ENCODE measurements at places on chromosomes 2 and 18.

DNA sequence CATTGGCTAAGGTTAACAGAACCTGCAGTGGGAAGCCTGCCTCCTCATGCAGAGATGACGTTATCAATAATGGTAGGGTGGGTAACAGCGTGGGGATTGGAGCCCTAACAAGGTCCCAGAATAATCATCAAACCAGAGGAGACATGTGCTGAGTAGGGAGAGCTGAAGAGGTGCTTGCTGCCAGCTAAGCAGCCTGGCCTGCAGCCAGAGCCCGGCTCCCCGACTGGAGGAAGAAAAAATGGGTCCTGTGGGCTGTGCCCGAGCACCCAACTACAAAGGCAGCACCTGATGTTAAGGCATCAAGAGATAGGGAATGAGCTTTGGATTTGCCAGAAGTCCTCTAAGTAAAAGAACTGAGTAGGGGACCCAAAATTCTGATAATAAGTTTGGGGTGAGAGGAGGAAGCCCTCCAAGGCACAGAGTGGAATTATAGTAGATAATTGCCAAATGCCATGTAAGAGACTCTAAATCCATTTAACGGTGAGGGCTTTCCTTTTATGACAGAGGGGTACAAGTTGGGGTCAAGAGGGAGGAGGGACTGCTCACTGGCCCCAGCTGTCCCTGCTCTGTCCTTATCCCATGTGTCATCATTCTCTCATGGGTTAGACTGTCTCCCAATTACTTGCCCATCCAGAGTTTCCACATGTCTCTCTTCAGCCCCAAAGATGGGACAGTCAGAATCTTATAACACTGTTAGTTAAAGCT is 156.1 kb downstream of the ANTXR1 start:
- no peak for DNase-seq

DNA sequence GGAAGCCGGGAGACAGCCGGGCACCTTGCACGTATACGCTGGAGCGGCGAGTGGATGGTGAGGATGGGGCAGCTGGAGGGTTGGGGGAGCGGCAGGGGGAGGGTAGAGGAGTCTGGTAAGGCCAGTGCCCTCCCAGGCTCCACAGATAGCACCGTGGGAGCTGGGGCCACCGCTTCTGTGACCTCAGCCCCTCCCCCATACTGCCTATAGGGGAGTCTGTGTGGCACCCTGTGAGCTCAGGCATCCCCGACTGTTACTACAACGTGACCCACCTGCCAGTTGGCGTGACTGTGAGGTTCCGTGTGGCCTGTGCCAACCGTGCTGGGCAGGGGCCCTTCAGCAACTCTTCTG is 9.9 kb upstream of the GMPPA start:
- DNase-seq, result no peak

DNA sequence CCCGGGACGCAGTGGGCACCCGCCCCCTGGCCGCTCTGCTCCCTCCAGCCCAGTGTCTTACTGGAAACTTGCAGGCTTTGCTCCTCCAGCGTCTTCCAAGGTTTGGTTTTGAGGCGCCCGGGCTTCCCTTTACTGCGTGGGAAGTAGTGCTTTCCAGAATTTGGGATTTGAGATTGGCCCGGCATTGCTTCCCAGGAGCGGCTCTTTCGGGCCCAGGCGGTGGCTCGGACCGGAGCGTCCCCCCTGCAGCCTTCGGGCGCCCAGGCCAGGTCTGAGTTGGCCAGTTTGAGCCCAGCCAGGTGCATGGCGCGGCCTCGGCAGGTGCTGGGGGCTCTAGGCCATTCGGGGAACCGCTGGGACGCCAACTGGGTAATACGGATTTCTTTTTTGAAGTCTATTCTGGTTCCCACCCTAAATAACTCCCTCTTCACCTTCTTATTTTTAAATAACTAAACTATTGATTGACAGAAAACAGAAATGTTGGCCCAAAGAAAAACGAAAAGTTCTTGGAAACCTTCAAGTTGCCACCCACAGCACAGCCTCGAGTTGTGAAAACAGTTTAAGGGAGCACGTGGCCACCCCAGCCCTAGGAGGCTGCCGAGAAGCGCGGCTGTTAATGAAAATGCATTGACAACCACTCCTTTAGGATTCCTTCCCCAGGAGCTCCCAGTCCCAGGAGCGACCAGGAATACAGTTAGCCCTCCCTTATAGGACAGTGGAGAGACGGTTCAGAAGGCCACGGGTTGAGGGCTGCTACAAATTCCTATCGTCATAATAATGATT is 766 bp downstream of the SNTG2 start:
- no peak for DNase-seq

- no peak for DNase-seq
These were observed 172.2 kb upstream of the MYO3B start for GRCh38 chr2:170005702-170006101.

- no peak for DNase-seq
These were observed 79.0 kb downstream of the HDAC4 start for GRCh38 chr2:239321596-239322415.

DNA sequence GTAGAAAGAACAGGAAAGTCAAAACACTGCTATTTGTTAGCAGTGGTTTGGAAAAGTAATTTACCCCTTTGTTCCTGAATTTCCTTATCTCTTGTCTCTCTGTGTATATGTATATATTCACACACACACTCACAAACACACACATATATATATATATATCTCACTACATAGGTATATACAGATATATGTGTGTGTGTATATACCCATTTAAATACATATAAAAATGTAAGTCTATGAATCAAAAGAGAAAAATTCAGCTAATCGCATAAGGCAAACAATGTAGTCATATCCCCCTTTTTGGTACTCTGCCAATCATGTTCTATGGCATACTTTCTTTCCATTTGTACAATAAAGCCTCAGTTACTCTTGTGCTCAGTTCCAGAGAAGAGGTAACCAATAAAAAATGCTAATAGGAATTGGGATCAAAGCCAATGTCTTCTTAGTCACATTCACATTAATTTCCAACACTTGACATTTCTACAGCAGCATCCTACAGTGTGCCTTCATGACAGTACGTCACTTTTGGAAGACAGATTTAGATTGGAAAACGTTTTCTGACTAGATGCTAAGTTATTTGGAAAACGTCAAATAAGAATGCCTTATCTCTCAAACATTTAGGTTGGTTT is 94.6 kb downstream of the MC4R start:
- no peak for DNase-seq

- DNase-seq, result no peak
These were observed 65.3 kb upstream of the MAPK4 start for GRCh38 chr18:50494569-50494968.

GRCh38 chr2:106233350-106233706 is 39.2 kb upstream of the UXS1 start:
- DNase-seq, result no peak

- no peak for DNase-seq
These were observed 93.2 kb downstream of the SOCS6 start for GRCh38 chr18:70382017-70382416.

GRCh38 chr2:119198240-119198840 is 25.3 kb upstream of the STEAP3 start:
- no peak for DNase-seq

GRCh38 chr2:21267232-21267835 is 143.6 kb downstream of the TDRD15 start:
- no peak for DNase-seq

- DNase-seq, result no peak
These were observed 346.2 kb upstream of the MEX3C start for GRCh38 chr18:51543658-51544155.

GRCh38 chr2:98507891-98508708 is 63.4 kb downstream of the INPP4A start:
- DNase-seq, result no peak

GRCh38 chr2:36858551-36859365 is 107.6 kb downstream of the STRN start:
- no peak for DNase-seq

- DNase-seq, result no peak
These were observed 693 bp upstream of the PDK1 start for GRCh38 chr2:172555272-172555521.

DNA sequence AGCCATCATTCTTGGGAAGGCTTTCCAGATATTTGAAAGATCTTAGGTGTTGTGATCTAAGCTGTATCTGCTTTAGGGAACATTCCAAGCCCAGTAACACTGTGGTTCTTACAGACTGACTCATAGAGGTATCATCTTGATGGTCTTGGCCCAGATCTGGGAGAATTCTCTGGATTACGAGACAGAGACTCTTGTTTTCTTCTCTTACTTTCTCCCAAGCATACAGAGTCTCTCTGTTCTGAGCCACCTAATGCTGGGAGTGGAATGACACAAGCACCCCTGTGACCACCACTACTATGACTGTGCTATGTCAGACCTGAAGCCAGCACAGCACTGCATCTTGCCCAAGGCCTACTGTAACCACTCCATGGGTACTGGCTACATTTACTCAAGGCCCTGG is 81.0 kb upstream of the EPAS1 start:
- DNase-seq, result no peak

DNA sequence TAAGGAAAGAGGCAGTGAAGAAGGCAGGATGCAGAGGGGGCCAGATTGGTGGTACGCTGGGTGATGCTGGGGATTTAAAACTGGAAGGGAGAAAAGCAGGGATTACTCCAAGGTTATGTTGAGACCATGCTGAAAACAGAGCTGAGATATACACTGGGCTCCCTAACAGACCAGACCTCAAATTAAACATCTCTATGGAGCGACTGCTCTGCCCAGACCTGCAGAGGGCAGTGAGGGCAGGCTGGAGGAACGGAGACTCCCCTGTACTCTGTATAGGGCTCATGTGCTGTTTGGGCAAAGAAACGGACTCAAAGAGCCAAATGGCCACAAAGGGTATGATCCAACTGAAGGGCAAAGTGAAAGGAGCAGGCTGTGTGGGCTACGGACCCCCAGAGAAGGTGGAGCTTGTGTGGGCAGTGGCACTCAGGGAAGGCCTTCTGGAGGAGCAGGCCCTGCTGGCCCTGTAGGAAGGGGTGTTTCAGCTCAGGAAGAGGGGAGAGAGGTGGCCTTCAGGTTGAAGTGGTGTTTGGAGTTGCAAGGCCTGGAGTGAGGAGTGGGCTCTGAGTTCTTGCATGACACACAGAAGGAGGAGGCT is 4.8 kb upstream of the CELF4 start:
- no peak for DNase-seq

- DNase-seq, result no peak
These were observed 1676.4 kb upstream of the SLC39A10 start for GRCh38 chr2:193980599-193980998.

GRCh38 chr2:160376576-160376975 is 117.0 kb downstream of the RBMS1 start:
- DNase-seq, result no peak

DNA sequence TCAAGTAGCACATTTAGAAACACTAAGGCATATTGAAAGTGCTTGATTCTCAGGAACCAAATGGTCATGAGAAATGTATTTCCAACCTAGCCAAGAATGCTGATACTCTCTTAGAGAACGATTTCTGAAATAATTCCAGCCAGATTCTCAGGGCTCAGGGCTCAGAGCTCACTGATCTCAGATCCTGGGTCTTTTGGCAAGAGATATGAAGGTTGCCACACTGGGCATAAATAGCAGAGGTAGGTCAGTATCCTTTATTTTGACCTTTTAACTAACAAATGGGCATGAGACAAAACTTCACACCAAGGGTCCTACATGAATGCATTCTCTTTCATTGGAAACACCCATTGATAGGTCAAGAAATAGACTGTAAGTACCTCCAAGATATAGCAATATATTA is 364.1 kb downstream of the ALK start:
- DNase-seq, result no peak

- no peak for DNase-seq
These were observed 311.3 kb downstream of the CELF4 start for GRCh38 chr18:37254236-37254754.

DNA sequence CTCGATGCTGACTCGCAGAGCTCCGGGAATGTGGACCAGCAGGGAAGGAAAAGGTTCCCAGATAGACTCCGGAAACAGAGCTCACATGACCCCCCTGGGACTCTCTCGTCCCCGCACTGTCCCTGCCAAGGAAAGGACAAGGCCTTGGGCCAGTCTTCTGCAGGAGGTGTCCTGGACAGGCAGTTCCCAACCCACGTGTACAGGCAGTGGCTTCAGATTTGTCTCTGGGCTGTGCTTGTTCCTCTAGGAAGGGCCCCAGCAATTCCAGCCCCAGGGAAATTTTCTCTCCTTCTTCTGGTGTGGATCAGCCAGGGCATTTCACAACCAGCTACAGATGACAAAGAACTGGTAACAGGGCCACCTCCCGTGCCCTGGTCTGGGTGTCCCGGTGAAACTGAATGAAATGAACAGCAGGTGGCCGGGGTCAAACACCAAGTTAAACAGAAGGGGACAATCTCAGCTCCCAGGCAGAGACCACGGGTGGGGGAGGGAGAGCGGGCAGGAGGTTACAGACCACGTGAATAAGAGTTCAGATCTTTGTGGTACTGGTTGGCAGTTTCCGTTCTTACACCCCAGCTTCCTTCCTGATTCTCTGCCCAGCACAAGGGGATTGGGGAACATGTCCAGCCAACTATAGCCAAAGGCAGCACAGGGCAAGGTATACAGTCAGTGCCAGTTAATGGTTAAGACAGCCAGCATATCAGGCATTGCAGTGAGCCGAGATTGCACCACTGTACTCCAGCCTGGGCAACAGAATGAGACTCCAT is 52.2 kb upstream of the CAB39 start:
- DNase-seq, result no peak

- peak; percentile 64 for DNase-seq
These were observed 21.9 kb upstream of the CERS6 start for GRCh38 chr2:168434146-168434545.

- no peak for DNase-seq
These were observed 77.5 kb upstream of the RANBP2 start for GRCh38 chr2:108641756-108642155.

DNA sequence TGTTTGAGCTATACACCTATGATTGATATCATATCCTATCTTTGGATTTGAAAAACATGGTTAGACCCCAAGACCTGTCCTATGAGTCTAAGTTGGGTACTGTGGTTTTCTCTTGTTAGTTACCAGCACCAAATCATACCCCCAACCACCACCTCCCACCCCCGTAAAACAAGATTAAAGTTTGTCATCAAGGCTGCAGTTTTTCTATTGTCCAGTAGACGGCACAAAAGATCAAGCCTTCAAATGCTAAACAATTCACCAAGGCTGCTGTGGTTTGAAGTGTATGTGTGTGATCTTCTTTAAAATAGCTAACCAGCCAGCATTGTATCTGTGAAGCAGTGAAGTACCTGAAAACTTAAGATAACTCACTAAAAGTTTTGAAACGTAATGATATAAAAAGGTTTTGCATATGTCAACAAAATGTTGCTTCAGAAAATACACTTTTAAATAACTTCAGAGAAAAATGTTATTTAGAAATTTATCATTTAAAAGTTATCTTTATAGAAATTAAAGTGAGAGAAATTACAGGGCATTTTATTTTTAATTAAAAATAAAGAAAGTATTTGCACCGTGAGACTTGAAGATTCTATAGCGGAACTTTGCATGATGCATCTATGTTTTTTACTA is 5.8 kb upstream of the MEIS1 start:
- DNase-seq, result peak; percentile 41

GRCh38 chr2:109330056-109330455 is 201.1 kb downstream of the SH3RF3 start:
- no peak for DNase-seq

DNA sequence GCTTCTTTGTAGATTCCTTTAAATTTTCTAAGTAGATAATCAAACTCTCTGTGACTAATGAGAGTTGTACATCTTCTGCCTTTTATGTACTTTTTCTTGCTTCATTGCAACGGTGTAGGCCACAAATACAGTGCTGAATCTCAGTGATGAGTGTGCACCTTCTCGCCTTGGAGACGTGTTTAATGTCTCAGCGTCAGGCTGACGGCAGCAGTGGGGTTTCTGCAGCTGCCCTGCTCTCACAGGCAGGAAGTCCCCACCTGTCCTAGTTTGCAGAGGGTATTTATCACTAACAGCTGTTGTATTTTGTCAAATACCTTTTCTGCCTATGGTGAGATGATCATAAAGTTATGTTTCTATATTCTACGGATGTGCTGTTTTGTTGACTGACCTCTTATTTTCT is 13.3 kb downstream of the AGXT start:
- peak; percentile 73 for DNase-seq
